Breast epithelium (tissue), 4 donors: ENCODE measurements at places on chromosomes 16 and 17. TPM values are rescaled to one million over a fixed set of nuclear protein-coding genes. Genes with fewer than 3 reads are reported as not detected.

- no peak for DNase-seq
Measured at GRCh38 chr16:68732042-68732680, 4.9 kb upstream of the CDH1 start.

KCTD19 gene
- total RNA-seq, result not detected

- no peak for DNase-seq
Measured at GRCh38 chr16:84608282-84608681, 9.6 kb downstream of the COTL1 start.

MT1A gene
- 97.8 TPM for total RNA-seq

ABCA10 gene
- total RNA-seq, result 16.1 TPM

GLP2R gene
- 4.2 TPM for total RNA-seq

GRCh38 chr16:51150888-51151320 is at the start of gene SALL1:
Gene SALL1, minus strand, starts transcription at chr16:51151270. Its CDS starts 29 bp downstream, at chr16:51151241.
- DNase-seq, result no peak

SLFN14 gene
- not detected for total RNA-seq

ADORA2B gene
- 4.9 TPM for total RNA-seq

KRTAP9-8 gene
- total RNA-seq, result not detected

SLFN13 gene
- total RNA-seq, result 26.5 TPM

RNF157 gene
- total RNA-seq, result 7.8 TPM

DNA sequence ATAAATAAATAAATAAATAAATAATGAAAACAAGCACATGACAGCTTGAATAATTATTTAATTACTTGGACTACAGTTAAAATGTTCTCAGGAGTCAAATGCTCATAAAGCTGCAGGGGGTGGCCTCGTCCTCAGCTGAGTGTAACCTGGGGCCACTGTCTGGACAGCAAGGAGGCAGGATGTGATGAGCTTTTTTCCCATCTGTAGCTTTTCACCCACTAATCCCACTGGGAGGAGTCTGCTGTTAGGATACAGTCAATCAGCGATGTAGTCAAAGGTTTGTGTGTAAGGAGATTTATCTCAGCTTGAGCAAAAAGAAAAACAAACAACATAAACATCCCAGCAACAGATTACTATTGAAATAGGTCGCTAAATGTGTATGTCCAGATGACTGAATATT is 22.5 kb downstream of the ZCCHC14 start:
- DNase-seq, result no peak

CASKIN1 gene
- total RNA-seq, result not detected

GRCh38 chr16:30381291-30382041 is 895 bp downstream of the SEPTIN1 start:
- DNase-seq, result no peak

DNA sequence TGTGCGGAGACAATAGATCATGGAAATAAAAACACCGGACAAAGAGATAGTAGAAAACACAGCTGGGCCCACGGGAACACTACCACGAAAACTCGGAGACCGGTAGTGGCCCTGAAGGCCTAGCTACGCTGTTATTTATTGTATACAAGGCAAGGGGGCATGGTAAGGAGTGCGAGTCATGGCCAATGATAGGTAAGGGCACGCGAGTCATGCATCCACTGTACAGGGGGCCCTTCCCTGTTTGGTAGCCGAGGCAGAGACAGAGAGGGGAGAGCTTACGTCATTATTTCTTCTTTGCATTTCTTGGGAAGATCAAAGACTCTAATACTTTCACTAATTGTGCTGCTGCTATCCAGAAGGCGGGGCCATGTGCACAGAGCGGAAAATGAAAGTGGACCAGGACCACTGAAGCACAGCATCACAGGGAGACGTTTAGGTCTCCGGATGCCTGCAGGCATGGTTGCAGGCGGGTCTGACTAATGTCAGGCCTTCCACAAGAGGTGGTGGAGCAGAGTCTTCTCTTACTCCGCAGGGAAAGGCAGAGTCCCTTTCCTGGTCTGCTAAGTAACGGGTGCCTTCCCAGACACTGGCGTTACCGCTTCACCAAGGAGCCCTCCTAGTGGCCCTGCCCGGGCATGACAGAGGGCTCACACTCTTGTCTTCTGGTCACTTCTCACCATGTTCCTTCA is 74.4 kb upstream of the ARL4D start:
- no peak for DNase-seq

DNA sequence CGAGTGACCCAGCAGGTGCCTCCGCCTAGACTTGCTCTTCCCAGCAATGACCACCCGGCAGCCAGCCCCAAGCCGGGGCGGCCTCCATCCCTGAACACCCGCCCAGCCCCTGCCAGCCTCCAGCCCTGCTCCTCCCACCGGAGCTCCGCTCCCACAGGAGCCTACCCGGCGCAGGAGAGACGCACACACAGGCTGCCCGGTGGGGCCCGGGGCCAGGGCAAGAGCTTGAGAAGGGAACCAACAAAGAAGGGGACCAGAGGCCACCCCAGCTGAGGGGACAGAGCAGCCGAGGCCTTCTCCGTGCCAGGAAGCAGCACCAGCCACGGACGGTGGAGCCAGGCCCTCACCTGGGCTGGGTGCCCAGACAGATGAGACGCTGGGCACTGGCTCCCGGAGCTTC is 13.8 kb downstream of the PKD1 start:
- no peak for DNase-seq

TGFB1I1 gene
- total RNA-seq, result 17.4 TPM

DNA sequence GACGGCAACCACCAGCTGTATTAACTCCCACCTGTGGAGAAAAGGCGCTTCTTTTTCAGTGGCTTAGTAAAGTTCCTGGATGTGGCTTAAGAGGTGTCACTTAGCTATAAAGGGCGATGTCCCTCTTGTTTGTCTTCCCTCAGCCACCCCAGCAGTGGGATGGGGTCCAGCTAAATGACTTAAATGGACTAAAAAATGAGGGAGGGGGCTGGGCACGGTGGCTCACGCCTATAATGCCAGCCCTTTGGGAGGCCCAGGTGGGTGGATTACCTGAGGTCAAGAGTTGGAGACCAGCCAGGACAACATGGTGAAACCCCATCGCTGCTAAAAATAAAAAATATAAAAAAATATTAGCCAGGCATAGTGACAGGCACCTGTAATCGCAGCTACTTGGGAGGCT is 667.5 kb upstream of the RBFOX1 start:
- DNase-seq, result no peak

DNA sequence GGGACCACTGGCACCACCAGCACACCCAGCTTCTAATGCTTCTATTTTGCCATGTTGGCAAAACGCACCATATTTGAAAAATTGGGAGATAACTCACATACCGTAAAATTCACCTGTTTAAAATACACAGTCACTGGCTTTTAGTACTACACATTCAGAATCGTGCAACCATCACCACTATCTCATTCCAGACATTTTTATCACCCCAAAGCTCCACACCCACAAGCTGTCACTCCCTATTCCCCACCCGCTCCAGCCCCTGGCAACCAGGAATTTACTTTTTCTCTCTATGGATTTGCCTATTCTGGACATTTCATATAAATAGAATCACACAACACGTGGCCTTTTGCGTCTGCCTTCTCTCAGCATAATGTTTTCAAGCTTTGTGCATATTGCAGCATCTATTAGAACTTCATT is 25.0 kb downstream of the PPL start:
- DNase-seq, result no peak

FGF11 gene
- 2.9 TPM for total RNA-seq

MAF gene
- 37.0 TPM for total RNA-seq

CFAP97D1 gene
- total RNA-seq, result 0.16 TPM

DNA sequence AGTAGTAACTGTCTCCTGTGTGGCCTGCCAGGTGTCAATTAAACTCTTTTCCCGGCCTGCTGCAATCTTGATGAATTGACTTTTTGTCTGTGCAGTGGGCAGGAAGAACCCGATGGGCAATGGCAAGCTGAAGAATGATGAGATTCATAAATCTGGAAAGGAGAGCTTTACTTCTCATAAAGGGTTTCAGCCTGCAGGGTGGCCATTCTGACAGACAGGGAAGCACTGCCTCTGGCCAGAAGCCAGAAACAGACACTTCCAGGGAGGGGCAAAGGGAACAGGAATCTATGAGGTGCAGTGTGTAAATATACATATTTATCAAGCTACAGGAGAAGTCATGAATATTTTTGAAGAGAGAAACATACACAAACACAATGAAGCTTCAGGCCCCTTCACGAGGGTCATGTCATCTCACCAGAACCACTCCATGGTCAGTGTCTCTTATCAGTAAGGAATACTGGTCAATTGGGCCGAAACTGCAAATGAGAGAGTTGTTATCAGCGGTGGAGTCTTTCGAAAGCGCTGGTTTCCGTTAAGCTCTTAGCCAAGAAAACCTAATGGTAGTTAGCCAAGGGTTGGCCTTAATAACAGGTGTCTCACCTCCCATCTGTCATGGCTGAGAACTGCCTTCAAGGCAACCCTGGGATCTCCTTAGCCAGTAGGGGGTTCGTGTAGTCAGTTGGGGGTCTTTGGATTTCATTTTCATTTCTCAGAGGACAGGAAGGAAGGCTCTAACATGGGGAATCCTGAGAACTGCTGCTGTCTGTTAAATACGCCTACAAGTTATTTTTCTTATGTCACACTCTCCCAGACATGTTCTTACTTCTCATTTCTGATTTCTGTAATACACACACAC is 1.2 kb upstream of the NARF start:
- DNase-seq, result no peak

DNA sequence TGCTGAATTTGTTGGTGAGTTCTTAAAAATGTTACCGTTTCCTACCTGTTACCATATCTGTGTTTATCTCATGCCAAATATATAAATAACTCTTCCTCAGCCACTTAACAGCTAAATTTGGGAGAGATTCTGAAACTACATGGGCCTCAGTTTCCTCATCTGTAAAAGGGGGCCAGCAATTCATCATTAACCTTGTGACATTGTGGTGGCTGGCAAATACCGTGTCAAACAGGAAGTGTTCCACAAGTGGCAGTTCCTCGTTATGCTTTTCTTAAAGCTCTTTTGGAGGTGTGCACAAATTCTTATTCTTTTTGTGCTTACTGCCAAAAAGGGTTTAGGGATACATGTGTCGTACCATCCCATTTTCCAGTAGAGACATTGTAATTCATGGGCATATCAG is 220.4 kb upstream of the CACNG5 start:
- no peak for DNase-seq

GRCh38 chr17:40622509-40622928 is 25.1 kb downstream of the SMARCE1 start:
- DNase-seq, result no peak

ABI3 gene
- total RNA-seq, result 1.9 TPM

KCNJ18 gene
- not detected for total RNA-seq

- DNase-seq, result no peak
Measured at GRCh38 chr16:67148656-67149275, 2.0 kb downstream of the B3GNT9 start.

NPIPA3 gene
- 1.3 TPM for total RNA-seq

DNA sequence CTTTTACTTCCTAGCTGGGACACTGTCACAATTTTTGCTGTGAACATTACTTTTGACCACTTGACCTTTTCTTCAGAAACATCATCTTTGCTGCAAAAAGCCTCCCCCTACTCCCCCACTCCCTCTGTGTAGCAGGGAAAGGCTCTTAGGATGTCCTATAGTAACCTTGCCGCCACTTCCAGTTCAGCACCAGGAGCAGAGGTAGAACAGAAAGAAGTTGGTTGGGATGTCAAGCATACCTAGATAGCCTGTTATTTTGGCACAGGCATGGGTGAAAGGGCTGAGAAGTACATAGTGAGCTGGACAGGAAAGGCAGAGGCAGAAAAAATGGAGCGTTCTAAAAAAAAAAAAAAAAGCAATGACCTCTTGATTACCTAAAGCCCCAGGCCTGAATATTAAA is 31.3 kb downstream of the SMIM36 start:
- no peak for DNase-seq

- DNase-seq, result no peak
Measured at GRCh38 chr17:28326114-28326513, 7.1 kb downstream of the TMEM97 start.

GRCh38 chr17:56994009-56994792 is 16.3 kb downstream of the SCPEP1 start:
- DNase-seq, result no peak

- no peak for DNase-seq
Measured at GRCh38 chr16:73159296-73159695, 111.4 kb upstream of the ZFHX3 start.

DNA sequence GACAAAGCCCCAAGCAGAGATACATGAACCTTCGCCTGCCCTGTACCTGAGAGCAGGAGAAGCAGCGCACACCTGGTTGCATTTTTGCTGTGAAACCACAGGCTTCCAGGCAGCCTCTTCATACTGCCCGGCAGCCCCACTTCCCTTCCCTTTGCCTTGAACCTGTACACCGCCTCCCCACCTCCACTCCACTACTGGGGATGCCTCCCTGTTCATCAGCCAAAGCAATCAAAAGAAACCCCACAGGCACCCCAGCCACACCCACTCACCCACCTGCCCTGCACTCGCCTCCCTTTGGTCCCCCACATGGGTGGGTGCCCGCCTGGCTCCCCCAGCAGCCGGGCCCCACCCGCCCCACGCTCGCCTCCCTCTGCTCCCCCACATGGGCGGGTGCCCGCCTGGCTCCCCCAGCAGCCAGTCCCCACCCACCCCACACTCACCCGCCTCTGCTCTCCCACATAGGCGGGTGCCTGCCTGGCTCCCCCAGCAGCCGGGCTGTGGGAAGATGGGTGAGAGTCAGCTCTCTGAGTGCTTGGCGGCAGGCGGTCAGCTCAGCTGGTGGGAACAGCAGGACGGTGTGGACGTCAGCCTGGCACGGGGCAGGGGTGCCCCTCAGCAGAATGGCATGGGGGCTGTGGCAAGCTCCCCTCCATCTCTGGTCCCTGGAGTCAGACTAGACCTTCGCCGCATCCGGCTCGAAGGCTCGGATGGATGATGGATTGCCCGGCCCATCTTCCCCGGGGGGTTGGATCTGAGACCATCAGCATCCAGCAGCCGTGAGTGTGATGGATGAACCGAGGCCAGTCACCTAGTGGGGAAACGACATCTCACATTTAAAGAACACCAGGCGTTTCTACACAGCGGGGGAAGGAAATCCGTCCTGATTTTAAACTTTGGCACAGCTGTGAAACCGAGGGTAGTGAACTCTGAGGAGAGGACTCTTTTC is 135.6 kb downstream of the BANP start:
- DNase-seq, result no peak
